ENCODE measurements at places on chromosomes 2 and 18.

- DNase-seq, result no peak
Observed at GRCh38 chr2:134218930-134219658, 34.8 kb upstream of the MGAT5 start.

GRCh38 chr2:55084641-55085040 lies 34.4 kb upstream of the RTN4 start:
- DNase-seq, result no peak

GRCh38 chr18:74869904-74870863 lies 272.5 kb downstream of the ZNF407 start:
- no peak for DNase-seq

GRCh38 chr2:142865924-142866323 lies 11.5 kb upstream of the KYNU start:
- DNase-seq, result peak; percentile 17

DNA sequence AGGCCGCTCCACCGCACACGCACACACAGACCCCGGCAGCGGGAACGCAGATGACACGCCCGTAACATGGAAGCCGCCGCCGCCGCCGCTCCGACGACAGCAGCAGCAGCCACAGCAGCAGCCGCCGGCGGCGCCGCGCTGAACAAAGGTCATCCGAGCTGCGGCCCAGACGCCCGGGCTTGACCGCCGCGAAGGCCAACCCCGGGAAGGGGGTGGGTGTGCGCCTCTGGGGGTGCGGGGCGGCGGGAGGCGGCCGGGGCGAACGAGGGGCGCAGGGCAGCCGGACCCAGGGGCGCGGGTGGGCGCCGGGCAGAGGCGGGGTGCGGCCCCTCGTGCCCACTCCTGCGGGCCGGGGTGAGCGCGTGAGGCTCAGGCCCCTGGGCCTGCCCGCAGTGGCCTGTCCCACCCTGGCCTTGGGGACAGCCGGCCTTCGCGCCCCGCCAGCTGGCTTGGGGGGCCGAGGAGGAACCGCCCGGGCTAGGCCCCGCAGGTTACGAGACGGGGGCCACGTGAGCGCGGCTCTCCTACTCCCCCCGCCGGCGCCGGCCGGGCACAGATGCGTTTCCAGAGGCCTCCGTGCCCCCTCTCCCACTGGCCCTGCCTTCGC lies 1.0 kb upstream of the ZNF532 start:
- peak; percentile 44 for DNase-seq

- no peak for DNase-seq
Observed at GRCh38 chr2:147033044-147033443, 811.8 kb upstream of the ACVR2A start.

DNA sequence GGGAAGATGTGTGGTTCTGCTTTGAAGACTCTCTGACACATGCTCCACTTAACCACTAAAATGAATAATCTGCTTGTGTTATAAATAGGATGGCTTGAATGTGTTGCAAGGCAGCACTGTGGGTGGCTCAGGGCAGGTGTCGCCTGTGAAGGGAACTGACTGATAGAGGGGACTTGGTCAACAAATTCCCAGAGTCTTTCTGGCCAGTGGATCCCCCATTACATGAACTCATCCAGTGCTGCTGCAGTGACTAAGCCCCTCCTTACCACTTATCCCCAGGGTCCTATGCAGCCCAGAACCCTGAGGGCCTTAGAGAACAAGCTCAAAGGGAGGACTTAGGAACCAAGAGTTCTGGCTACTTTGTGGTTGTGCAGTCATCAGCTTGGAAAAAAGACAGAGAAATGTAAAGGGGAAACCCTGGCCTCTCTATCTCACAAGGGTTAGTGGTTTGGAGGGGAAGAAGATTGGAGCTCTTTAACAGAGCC lies 226.2 kb upstream of the TNP1 start:
- no peak for DNase-seq

GRCh38 chr2:158729451-158729850 lies 65.7 kb upstream of the DAPL1 start:
- DNase-seq, result no peak

DNA sequence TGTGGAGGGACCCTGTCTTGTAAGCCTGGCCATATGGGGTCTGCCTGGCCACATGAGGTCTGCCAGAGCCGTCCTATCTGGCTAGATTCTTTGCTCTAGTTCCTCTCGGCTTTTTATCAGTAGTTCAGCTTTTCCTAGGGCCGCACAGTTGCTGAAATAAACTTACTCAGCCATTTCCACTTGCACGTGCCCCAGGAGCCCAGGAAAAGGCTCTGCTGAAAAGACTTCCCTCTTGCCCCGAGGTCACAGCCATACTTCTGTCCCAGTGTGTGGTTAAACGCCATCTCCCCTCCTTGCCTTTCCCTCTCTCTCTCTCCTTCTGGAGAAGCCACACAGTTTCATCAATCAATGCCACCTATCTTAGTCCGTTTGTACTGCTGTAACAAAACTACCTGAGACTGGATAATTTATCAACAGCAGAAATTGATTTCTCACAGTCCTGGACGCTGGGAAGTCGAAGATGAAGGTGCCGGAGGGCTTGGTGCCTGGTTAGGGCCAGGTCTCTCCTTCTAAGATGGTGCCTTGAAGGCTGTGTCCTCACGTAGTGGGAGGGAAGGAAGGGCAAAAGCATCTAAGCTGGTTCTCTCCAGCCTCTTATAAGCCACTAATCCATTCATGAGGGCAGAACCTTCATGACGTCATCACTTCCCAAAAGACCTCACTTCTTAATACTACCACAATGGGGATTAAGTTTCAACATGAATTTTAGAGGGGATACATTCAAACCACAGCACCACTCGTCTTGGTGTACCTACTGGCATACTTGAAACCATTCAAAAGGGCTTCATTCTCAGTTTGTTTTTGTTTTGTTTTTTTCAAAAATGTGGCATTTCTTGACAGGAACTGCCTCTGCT lies 11.2 kb upstream of the GALM start:
- DNase-seq, result no peak

- no peak for DNase-seq
Observed at GRCh38 chr2:193549661-193550060, 1354.9 kb upstream of the TMEFF2 start.

DNA sequence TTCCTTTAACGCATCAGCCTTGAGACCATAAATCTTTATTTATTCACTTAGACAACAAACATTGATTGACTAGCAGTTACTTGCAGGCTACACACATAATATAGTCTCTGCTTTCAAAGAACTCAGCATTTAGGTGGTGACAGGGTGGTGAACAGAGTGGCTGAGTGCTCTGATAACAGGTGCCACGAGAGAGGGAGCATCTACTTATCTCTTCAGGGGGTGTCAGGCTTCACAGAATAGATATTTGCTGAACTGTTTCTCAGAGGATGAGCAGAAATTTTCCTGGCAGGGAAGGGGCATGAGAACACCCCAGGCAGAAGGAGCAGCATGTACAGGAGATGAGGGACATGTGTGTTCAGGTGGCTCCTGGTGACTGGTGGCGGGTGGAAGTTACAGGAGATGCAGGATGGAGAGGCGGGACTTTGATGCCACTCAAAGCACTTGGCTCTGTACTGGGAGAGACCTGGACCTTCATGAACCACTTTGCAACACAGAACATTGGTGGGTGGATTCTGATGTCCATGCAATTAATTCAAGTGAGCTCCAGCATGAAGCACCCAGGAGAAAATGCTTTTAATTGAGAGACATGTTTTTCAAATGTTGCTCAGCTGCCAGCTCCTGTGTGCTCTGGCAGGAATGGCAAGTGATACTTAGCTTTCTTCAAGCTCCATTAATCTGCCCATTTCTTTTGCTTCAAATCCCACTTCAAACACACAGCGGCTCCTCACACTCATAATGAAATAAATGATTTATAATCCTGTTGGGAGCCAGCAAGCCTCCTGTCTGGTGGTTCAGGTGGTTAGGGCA lies 248.9 kb downstream of the MYCN start:
- no peak for DNase-seq

GRCh38 chr2:86416146-86416545 lies 25.0 kb upstream of the KDM3A start:
- no peak for DNase-seq

GRCh38 chr2:239774142-239774462 lies 251.0 kb downstream of the NDUFA10 start:
- no peak for DNase-seq

DNA sequence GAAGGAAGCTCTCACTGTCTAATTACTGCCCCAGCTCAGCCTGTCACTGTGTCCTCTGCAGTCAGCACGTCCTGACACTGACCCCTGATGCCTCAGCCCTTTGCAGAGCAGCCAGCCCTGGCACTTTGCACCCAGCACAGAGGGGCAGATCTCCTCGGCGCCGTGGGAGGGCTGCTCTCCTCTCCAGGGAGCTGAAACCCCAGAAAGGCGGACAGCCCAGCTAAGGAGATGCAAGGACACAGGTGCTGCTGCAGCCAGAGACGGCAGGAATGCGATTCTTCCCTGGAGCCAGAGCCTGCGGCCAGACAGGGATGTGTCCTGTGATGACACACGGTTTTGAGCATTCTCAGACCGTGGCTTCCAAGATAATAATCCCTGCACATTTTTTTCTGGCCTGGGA lies 34.5 kb upstream of the SIX3 start:
- DNase-seq, result no peak

DNA sequence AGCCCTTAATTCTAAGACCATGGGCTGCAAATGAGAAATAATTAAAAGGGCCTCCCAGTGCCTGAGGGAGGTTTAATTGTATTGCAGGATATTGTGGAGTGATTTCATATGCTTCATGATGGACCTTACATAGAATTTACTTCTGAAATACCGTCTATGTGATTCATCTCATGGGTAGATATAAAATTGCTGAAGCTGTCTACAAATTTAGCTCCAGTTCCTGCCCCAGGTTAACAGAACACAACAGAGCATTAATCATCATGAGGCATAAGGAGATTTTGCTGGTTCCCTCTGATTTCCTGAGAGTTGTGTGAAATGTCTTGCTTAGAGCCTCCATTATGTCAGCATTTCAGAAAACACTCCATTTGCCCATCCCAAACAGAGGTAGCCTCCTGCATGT lies 770 bp downstream of the UPP2 start:
- DNase-seq, result no peak

- peak; percentile 6 for DNase-seq
Observed at GRCh38 chr2:45567974-45568789, 42.9 kb downstream of the SRBD1 start.

GRCh38 chr2:159226608-159227385 lies 59.7 kb downstream of the WDSUB1 start:
- DNase-seq, result no peak

Data from GM12891 (cell line).